Skeletal muscle tissue (tissue), 5 donors: ENCODE measurements at places on chromosomes 11 and 22. TPM values are rescaled to one million over a fixed set of nuclear protein-coding genes. Genes with fewer than 3 reads are reported as not detected.

Gene MAPK8IP1
- total RNA-seq: 18.8 TPM

Gene MMP26
- not detected for total RNA-seq

Gene TMPRSS4
- not detected for total RNA-seq

Gene LDHAL6A
- total RNA-seq: not detected

Gene GDPD4
- not detected for total RNA-seq

Gene PLAAT3
- 19.8 TPM for total RNA-seq

Gene TIMP3
- 64.2 TPM for total RNA-seq

Gene TRIM44
- 11.5 TPM for total RNA-seq

Gene OR52R1
- total RNA-seq: not detected

Gene APOA5
- not detected for total RNA-seq

Gene NOL12
- 7.8 TPM for total RNA-seq

Gene UBQLN3
- 0.52 TPM for total RNA-seq

Gene ASRGL1
- 3.7 TPM for total RNA-seq

Gene RTN4R
- 2.6 TPM for total RNA-seq

Gene ALDH3B2
- total RNA-seq: not detected

Gene SHANK3
- total RNA-seq: 4.2 TPM

Gene TBX1
- total RNA-seq: 4.2 TPM

Gene KMT5B
- 39.7 TPM for total RNA-seq

Gene CABP2
- total RNA-seq: not detected

Gene TTC28
- total RNA-seq: 27.1 TPM

Gene SLC35C1
- total RNA-seq: 2.6 TPM

Gene CYP2D6
- not detected for total RNA-seq

Gene ARHGAP1
- total RNA-seq: 19.8 TPM

Gene SMTNL1
- 69.9 TPM for total RNA-seq

Gene OR52A1
- not detected for total RNA-seq

Gene CYP2R1
- 9.9 TPM for total RNA-seq

Gene WEE1
- 20.4 TPM for total RNA-seq

Gene SIK3
- total RNA-seq: 21.4 TPM

Gene LARGE2
- total RNA-seq: not detected

Gene GLB1L2
- 1.0 TPM for total RNA-seq

Gene LRRC10B
- total RNA-seq: not detected

Gene SLC6A5
- not detected for total RNA-seq

Gene ACRV1
- 0.52 TPM for total RNA-seq

Gene SLC22A12
- total RNA-seq: not detected
